ENCODE measurements at places on chromosomes 11 and 22.
A peak's percentile ranks its signal among the peaks of the same experiment; 100 is the strongest.

DNA sequence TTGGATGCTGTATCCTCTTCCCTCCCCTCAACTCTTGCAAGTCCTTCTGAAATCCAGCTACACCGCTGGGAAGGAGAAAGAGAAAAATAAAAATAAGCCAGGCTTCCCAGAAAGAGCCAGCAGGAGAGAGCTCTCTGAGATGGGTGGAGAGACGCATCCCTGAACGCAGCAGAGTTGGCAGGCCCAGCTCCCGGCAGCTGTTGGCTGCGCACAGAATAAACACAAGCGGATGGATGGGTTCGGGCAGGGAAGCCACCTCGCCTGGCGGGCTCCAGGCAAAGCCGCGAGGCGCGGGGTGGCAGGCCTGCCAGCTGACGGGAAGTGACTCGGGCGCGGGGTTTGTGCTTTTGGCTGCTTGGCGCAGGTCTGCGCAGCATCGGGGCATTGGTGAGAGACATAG is 537.7 kb downstream of the MIAT start:
- DNase-seq, result no peak

DNA sequence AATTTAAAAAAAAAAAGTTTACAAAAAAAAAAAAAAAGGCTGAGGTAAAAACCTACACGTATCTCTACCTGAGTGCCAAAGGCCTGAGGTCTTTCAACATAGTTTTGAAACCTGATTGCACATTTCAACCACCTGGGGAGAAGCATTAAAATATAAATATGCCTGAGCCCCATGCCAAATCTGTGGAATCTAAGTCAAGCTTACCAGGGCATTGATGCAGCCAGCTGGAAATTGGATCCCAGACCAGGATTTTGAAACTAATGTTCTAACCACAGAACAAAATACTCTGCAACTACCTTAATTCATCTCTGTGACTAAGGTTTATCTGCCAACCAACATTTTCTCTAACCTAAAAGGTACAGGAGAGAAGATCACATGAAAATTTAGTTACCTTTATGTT is 38.8 kb upstream of the CHRNA10 start:
- DNase-seq, result no peak

- peak; percentile 53 for DNase-seq
These were observed 92.7 kb downstream of the SGSM3 start for GRCh38 chr22:40463017-40463631.

DNA sequence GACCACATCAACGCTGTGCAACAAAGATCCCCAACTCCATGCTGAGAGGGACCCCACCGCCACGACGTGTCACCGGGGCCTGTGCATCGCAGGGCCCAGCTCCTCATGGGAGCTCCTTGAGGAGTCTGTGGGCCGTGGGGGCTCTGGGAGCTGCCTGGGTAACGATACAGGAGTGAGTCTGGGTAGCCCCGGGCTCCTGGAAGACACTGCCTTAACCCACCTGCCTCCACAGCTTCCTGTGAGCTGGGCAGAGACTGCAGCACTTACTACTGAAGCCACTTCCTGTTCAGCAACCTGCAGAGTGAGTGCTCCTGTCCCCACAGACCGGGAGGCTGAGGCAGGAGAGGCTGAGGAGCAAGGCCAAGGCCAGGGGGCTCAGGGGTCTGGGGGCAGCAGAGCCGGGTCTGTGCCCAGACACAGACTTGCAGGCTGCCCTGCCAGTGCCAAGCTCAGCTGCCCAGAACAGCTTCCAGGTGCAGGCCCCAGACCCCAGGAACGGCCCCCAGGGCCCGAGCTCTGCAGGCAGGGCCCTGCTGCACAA is 226.7 kb downstream of the BRD1 start:
- DNase-seq, result no peak

DNA sequence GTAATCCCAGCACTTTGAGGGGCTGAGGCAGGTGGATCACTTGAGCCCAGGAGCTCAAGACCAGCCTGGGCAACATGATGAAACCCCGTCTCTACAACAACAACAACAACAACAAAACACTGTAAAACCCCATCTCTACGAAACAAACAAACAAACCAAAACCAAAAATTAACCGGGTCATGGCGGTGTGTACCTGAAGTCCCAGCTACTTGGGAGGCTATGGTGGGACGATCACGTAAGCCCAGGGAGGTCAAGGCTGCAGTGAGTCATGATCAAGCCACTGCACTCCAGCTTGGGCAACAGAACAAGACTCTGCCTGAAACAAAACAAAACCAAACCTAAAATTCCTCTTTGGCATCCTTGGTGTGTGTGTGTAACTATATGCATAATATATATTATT is 7.0 kb upstream of the POLA2 start:
- DNase-seq, result no peak

- no peak for DNase-seq
These were observed 5.6 kb downstream of the TMA7B start for GRCh38 chr22:39965748-39966147.

GRCh38 chr11:1073261-1073724 is 1.4 kb upstream of the MUC2 start:
- no peak for DNase-seq

DNA sequence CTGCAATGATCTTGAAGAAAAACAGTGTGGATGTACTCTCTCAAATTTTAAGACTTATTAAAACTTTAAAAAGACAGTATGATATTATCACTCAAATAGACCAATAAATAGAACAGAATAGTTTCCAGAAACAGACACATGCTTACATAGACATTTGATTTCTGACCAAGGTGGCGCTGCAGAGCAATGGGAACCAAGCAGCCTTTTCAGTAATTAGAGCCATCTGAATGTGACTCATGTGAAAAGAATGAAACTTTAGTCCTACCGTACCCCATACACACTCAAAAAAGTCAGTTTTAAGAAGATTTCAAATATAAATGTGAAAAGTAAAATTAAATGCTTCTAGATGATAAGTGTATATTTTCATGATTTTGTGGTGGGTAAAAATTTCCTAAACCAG is 74.2 kb upstream of the MS4A8 start:
- no peak for DNase-seq

GRCh38 chr11:114820621-114821020 is 142.3 kb downstream of the NXPE2 start:
- DNase-seq, result no peak

- DNase-seq, result no peak
These were observed 42.5 kb upstream of the CHKA start for GRCh38 chr11:68163691-68164090.

DNA sequence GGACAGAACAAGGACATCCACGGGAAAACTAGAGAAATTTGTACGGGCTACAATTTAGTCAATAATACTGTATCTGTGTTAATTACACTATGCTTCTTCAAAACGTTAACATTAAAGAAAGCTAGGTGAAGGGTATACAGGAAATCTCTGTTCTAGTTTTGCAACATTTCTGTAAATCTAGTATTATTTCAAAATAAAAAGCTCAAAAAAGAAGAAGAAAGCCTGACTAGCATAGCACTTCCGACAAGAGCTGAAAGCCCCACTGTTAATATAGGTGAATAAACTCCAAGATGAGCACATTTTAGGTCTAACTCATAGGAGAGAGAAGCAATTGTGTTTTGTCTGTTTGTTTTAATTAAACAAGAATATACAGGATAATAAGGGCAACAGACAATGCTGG is 299.7 kb downstream of the TTC28 start:
- no peak for DNase-seq

GRCh38 chr11:73325036-73325981 is 17.2 kb downstream of the ARHGEF17 start:
- DNase-seq, result no peak

DNA sequence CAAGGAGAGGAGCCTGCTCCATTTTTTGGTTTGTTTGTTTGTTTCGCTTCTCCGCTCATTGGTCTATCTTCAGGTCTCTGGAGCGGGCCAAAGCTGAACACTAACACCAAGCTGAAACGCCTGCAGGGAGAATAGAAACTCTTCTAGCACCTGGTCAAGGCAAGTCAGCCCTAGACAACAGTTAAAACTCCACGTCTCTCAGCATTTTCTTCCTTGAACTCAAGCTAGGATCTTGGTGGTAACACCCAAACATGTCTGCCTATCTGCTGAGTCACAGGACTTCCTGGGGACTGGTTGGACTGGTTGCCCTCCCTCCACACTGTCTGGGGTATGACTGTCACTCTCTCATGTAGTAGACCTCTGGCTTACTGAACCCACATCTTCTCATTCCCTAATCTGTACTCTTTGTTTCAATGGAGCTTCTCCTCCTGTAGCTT is 23.9 kb upstream of the RBFOX2 start:
- DNase-seq, result peak; percentile 7

- no peak for DNase-seq
These were observed 115.0 kb downstream of the SLC1A2 start for GRCh38 chr11:35304386-35304775.

- DNase-seq, result no peak
These were observed 11.3 kb downstream of the DERL3 start for GRCh38 chr22:23827351-23827995.

GRCh38 chr22:37552524-37553163 is 7.6 kb upstream of the CDC42EP1 start:
- DNase-seq, result no peak

DNA sequence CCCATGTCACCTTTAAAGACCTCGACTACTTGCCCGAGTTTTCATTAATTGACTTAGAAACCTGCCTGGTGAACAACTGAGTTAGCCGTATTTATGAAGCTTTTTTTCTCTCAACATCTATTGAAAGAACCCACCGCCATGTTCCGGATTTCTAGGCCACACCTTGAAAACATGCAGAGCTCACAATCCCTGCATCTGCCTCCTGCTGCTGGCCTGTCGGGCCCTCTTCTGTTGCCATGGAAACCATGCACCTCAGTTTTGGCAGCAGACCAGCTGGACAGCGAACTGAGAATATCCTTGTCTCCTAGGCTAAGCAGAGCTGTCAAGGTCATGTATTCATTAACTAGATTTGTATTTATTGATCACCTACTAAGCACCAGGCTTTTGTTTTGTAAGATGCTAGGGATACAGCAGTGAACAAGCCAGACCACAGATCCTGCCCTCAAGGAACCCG is 4.3 kb upstream of the PATZ1 start:
- DNase-seq, result no peak

GRCh38 chr11:61899146-61899841 is 7.9 kb upstream of the FADS3 start:
- DNase-seq, result peak; percentile 92

DNA sequence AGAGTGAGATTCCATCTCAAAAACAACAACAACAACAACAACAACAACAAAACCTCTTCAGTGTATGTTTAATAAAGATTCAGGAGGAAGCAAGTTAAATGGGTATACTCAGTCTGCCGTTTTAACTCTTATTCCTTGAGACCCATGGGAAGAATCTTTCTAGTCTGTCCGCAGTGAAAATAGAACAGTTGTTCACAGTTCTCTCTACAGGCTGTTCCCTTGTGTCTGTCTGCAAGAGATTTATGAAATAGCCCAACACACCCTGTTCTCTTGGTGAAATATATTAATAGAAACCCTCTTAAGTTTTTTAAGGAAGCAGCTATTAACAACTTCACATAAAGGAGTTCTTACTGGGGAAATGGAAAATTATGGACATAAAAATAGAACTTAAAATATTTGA is 682.2 kb upstream of the RAG2 start:
- DNase-seq, result no peak

GRCh38 chr11:60235321-60235720 is 7.6 kb downstream of the MS4A4E start:
- DNase-seq, result no peak

DNA sequence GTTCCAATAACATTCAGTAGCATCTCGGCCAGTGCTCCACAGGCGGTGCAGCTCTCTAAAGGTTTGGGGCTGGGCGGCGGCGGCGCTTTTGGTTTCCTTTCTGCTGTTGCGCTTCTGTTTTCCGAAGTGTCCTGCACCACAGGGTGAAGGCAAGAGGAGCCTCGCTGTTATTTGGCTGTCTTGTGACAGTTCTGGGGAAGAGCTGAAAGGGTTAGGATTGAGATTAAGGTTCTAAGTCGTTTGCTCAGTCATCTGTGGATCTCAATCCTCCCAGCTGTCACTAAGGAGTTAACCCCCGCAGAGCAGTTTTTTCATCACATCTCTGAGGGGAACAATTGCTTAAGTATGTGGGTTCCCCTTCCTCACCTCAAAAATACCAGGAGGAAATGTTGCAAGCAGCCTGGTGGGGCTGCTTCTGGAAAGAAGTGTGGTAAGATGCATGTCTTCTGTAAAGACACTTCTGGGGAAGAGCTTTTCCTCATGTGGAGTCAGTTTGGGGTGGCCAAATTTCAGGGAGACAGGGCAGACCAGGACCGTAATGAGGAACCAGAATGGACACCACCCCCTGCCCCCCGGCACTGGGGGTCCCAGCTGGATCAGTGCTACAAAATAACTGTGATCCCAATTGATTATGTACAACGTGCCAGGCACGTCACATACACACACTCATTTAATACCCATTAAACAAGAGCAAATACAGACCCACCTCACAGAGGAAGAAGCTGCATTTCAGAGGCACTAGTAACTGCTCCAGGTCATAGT is 14.2 kb downstream of the TMEM121B start:
- no peak for DNase-seq

All from CD4-positive, alpha-beta T cell treated with Interleukin-15 for 4 hours (primary cell).